Panc1 (cell line): ENCODE measurements at places on chromosomes 2 and 18. TPM values are rescaled to one million over a fixed set of nuclear protein-coding genes. Genes with fewer than 3 reads are reported as not detected.

DNA sequence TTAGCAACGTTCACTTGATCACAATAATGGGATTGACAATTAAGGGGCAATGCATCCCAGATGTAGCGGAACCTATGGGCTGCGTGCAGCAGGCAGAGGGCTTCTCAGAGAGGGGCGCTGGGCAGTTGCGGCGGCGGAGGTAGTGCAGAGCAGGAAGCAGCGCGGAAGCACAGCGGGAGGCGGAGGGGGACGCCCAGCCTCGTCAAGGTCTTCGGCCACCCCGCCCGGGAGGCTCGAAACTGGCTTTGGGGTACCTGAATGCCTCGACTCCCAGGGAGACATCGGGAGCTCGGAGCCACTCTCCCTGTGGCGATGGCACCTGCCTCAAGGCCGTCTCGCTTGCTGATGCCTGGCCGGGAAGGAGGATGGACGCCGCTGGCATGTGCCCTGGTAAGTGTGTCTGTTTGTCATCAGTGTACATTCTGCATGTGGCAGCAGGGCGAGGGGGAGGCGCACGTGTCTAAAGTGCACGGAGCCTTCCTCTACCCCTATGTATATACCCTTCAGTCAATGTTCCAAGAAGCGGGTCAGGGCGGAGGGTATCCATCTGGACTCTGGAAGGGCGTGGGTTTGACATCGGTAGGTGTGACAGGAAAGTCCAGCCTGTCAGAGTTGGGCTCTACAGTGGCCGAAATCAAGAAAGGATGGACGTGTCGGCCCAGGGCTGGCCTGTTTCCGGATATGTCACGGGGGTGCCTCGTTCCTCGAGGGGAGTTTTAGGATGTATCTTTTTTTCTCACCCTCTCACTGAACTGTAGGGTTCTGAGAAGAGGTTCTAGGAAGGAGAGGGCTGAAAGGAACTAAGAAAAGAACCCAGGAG lies 7.5 kb upstream of the SP9 start:
- no peak for DNase-seq

Gene TMBIM1
- 114 TPM for total RNA-seq

DNA sequence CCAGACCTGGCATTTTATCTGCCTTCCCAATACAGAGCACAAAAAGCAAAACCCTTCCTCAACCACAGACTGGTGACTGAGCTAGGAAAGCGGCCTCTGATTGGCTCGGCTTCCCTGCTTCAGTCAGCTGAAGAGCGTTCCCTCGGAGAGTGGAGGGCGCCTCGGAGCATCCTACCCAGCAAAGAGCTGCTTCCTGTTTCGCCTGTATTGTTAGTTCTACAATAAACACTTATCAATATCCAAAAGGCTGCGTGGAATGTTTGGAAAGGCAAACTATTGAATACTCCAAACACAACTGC lies 125.0 kb downstream of the CACNB4 start:
- no peak for DNase-seq

Gene CDH19
- total RNA-seq = not detected

DNA sequence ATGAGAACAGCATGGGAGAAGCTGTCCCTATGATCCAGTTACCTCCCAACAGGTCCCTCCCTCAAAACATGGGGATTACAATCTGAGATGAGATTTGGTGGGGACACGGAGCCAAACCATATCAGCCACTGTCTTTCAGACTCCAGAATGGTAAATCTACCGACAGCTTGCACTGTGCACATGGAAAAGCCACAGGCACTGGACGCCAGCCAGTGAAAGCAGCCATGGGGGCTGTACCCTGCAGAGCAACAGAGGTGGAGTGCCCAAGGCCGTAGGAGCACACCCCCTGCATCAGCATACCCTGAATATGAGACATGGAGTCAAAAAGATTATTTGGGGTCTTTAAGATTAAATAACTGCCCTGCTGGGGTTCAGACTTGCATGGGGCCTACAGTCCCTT lies 218.4 kb downstream of the PDE1A start:
- DNase-seq = no peak

Gene ABCB11
- 0.05 TPM for total RNA-seq

Gene RESP18
- total RNA-seq = not detected

DNA sequence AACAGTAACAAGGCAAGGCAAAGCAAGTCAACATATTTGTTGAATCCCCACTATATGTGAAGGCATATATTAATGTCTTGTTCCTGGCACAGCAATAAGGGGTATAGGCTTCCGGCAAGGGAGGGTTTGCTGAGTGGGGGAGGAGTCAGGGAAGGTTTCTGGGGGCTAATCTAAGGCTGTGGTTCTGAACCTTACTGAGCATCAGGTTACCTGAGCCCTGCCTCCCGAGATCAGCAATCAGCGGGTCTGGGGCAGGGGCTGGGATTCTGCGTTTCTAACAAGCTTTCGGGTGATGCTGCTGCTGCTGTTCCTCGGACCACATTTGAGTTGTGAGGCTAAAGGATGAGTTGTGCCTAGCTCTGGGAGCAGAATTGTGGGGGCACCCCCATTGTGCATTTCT lies 401.7 kb upstream of the SPRED2 start:
- DNase-seq = no peak

Gene CRYGB
- total RNA-seq = not detected
